Right renal cortex interstitium (tissue), 3 donors: ENCODE measurements at places on chromosomes 11 and 22. TPM values are rescaled to one million over a fixed set of nuclear protein-coding genes. Genes with fewer than 3 reads are reported as not detected.

DNA sequence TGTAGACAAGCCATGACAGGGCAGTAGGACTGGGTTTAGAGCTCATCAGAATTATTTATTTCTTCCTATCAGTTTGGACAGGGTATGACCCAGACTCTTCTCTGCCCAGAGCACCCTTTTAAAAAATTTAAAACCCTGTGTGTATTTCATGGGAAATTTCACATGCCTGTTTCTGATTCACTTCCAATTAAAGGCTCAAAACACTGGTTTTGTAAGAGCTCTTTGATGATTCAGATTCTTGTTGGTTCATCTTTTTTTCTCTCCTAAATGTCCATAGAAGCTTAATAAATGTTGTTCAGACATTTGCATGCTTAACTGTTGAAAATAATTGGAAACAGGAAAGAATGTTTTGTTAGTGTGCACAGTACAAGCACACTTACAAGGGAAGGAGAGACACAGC lies 13.8 kb downstream of the FLI1 start:
- DNase-seq: no peak

The FBLN1 gene
- polyA plus RNA-seq: 97.9 TPM

The WNT7B gene
- polyA plus RNA-seq: 9.0 TPM

DNA sequence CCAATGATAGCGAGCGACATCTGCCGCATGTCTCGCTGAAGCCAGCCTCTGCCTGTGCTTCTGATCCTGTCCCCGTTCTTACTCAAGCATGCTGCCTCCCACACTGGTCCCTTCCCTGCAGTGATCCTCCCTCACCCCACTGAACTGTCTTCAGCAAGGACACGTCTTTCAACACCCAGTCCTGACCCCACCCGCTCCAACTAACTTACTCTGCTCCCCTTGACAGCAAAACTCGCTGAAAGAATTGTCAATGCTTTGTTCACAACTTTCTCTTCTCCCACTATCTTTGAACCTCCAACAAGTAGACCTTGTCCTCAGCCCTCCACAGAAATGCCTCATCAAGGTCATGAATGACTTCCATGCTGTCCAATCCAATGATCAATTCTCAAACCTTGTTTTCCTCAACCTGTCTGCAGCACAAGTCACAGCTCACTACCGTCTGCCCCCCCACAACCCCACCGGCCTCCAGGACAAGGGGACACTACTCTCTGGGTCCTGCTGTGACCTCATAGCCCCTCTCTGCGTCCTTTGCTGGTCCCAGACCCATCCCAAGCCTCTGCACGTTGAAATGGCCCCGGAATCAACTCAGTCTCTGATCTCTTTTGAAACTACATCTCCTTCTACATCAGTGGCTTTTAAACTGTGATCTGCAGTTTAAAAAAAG lies 108.0 kb downstream of the MICAL3 start:
- no peak for DNase-seq

DNA sequence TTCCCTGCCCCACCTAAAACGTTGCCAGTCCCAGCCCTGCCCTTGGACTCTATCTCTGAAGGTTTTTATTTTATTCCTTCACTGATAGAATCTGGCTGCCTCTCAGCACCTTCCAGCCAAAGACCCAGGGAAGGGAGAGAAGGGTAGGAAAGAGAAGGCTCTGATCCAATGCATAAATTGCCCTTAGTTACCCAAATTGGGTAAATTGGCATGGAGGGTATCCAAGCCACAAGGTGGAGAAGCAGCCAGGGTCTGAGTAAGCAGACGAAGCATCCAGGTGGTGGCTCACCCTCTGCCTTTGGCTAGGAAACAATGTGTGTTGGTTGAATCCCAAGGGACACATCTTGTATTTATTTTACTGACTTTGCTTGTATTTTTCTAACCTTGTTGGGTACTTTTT lies 89.0 kb downstream of the FEZ1 start:
- no peak for DNase-seq

DNA sequence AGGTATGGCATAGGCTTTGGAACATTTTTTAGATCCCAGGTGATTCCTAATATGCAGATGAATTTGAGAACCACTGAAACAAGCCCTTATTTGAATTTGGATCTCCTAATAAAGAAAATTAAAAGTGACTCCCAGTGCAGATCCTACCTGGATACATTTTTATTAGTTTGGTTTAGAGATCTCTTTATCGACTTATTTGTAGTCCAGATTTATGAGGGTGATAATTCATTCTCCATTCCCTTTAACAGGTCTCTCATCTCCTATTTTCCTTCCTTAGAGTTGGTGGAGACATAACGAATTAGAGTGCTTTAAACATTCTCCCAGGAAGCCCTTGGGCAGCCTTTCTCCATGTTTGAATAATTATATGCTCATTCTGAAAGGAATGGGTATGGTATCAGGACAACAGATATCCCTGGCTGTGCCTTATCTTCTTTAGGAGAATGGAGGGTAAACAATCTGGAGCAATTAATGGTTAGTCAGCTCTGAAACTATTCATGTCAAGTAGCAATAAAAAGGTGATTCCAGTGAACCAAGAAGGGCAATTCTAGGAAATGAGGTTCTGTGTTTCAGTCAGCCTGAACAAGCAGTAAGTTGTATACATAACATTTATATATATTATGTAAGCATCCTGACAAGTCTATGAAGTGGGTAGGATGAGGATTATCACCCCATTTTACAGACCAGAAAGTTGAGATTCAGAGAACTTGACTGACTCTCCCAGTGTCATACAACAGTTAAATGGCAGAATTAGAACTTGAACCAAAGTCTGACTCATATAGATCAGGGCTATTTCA lies 53.9 kb upstream of the RCE1 start:
- DNase-seq: no peak

DNA sequence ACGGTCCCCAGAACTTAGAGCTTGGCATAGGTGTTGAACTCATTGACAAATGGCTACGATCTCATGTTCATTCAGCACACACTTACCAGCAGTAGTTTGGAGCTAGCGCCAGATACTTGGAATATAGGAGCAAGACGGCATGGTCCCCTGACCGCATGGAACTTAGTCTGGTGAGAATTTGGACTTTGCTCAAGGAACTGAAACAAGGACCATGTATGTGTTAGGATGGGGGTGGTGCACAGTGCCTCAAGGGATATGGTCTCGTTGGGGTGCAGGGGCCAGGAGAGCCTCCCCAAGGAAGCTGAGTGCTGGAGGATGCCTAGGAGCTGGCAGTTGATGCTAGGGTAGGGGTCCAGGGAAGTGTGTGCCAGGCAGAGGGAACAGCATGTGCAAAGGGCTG lies 119.2 kb downstream of the KIAA1671 start:
- DNase-seq: no peak

The NTM gene
- polyA plus RNA-seq: 43.6 TPM

The OSM gene
- polyA plus RNA-seq: 0.20 TPM

- DNase-seq: no peak
Observed at GRCh38 chr11:73204711-73205121, 13.4 kb upstream of the P2RY2 start.

- DNase-seq: no peak
Observed at GRCh38 chr11:35907648-35908431, 36.0 kb upstream of the LDLRAD3 start.

DNA sequence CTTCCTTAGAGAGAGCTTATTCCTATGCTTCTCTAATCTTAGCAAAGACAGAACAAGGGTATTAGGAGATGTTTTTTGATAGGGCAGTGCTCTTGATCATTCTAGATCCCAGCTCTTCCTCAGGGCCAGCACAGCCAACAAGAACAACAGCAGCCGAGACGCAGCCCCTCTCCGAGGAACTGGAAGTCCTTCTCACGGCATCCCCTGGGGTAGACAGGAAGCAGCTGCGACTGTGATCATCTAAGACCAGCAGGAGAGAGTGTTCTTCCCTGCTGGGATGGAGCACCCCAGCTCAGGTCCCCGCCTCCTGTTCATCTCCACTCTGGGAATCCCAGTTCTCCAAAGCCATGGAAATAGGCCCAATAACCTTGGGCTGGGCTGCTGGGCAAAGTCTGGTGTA lies 29.6 kb downstream of the IRAG1 start:
- no peak for DNase-seq

- DNase-seq: no peak
Observed at GRCh38 chr11:111363985-111364384, 15.1 kb downstream of the POU2AF1 start.

The UBQLNL gene
- 0.57 TPM for polyA plus RNA-seq

DNA sequence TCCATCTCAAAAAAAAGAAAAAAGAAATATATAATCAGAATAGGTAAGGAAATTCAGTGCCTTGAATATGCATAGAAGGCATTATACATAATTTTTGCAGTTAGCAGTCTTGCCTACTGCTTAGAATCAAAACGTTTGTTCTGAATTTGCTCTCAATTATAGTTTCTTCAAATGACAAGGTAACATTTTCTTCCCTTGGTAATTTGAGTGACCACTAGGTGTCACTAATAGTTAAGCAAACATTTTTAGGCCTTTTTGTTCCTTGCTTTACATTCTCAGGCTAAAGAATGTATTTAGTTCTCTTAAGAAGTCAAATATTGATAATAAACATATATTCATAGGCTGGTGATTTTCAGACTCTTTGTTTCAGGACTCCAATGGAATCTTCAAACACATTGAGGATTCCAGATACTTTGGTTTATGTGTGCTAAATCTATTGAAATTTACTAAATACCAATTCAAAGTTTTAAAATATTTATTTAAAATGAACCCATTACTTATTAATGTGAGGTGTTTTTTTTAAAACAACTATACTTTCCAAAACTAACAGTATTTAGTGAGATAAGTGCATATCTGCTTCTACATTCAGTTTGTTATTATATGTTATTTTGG lies 55.0 kb upstream of the DEPDC7 start:
- DNase-seq: peak; percentile 31

DNA sequence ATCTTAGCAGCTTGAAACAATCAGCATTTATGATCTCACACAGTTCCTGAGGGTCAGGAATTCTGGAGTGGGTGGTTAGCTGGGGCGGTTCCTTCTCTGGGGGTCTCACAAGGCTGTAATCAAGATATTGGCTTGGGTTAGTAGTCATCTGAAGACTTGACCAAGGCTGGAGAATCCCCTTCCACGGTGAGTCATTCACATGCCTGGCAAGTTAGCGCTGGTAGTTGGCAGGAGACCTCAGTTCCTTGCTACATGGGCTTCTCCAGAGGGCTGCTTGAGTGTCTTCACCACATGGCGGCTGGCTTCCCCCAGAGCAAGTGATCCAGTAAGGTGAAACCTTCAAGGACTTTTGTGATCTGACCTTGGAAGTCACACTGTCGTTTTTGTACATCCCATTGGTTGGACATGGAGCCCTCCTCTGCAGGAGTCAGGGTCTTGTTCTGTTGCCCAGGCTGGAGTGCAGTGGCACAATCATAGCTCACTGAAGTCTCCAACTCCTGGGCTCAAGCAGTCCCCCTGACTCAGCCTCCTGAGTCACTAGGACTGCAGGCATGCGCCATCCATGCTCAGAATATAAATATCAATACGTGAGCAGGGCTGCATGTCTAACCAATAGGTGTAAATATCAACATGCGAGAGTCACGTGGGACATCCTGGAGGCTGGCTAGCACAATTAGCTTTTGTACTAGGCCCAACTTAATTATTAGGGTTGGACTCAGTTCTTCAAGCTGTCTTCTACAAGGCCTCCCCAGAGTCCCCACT lies 7.2 kb upstream of the NIPSNAP1 start:
- no peak for DNase-seq

The ADM2 gene
- polyA plus RNA-seq: 4.1 TPM

- DNase-seq: no peak
Observed at GRCh38 chr11:3009481-3009880, 17.4 kb upstream of the NAP1L4 start.

DNA sequence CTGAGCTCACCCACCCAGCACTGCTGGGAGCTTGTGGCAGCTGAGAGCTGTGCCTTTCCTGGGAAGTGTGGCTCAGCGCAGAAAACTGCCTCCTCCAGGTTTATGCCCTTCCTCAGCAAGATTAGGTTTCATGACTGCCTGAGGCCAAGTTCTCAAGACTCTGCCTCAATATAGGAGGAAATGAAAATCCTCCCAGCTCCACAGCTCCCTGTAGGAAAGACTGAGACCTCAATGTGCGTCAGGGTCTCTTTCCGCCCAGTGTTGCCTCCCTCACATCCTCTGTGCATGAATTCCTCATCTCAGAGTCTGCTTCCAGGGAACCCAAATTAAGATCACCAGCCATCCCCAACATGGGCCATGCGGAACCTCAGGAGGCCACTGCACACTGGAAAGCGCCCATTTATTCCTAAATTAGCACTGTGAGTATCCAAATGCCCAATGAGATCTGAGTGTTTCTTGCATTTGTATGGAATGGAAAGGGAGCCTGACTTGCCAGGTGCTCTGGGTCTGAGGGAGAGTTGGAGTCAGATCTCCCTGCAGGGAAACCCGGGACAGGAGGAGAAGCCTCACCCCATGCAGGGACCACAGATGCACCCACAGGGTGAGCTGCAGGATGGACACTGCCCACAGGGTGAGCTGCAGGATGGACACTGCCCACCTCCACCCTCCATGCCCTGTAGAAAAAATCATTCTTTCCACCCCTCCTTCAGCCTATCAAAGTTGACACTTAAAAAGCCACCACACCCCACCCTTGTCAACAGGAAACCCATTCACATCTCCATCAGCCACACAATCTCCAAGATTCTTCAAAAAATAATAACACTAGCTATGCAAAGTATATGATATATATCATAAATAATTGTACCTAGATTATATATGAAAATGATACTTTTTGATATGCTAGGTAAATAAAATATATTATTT lies 97.4 kb upstream of the IGLL5 start:
- no peak for DNase-seq

DNA sequence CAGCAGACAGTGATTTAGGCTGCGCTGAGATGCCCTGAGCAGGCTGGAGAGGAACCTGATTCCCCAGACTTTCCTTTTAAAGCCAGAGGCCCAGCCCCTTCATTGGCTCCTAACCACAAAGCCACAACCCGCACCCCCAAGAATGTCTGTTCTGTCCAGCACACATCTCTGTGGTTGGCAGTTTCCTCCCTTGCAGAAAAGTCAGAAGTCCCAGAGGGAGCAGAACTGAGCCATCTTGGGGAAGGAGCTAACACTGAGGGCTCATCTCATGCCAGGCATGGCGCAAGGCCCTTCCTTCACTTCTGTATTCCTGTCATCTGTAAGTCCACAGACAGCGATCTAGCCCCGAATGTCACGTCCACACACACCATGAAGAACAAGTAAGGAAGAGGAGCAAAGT lies 97.1 kb upstream of the SYT13 start:
- DNase-seq: no peak
